ENCODE measurements at places on chromosomes 6 and 20.

DNA sequence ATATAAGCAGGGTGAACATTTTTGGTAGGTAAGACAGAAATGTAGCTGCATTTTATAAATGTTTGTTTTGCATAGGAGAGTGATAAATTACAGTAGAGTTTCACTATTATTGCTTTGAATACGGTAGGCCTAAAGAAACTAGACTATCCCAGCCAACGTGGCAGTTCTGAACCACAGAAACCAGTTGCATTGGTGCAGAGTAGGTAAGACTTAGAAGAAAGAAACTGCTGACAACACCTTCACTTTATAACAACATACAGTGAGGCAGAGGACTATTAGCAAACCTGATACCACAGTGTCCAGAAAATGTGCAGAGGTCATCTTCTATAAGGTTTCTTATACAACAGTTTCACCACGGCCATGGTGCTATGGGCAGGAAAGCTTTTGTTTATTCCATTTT, 566.1 kb downstream of the KIF16B start:
- DNase-seq = no peak

- DNase-seq = no peak
Observed at GRCh38 chr20:53870426-53871315, 199.7 kb downstream of the BCAS1 start.

- DNase-seq = no peak
Observed at GRCh38 chr6:158789115-158789917, 29.9 kb downstream of the EZR start.

GRCh38 chr6:81589465-81590313, 162.8 kb downstream of the TENT5A start:
- no peak for DNase-seq

GRCh38 chr20:54535746-54536145, 60.4 kb downstream of the DOK5 start:
- DNase-seq = no peak

DNA sequence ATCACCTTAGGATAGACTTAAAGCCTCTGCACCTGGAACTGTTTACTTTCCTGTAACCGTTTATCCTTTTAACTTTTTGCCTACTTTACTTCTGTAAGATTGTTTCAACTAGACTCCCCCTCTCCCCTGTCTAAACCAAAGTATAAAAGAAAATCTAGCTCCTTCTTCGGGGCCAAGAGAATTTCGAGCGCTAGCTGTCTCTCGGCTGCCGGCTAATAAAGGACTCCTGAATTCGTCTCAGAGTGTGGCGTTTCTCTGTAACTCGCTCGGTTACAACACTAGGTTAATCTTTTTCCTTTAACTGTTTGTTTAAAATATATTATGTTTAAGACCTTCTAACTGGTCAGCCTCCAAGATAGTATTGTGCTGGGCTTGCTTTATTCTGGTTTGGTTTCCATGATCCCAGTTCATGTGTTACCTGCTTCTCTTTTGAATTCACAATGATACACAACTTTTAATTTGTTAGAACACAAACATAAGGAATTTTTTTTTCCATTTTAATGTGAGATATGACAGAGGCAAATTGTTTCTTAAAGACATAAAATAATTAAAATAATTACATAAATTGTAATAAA, 8.7 kb upstream of the NQO2 start:
- DNase-seq = no peak

DNA sequence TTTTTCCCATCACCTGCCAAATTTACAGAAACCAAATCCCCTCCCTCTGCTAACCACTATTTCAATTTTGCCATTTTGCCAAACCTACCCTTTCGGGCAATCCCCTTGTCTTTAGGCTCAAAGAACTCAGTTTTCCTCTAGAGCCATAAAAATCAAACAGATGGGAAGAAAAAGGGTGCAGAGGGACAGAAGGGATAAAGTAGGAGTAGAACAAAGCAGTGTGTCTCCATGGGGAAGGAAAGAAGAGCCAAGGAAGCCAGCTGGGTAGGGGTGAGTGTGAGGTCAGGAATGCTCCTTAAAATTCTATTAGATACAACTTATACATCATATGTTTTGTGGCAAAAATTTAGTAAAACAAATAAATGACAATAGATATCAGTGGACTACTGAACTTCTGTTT, 316.5 kb downstream of the BTBD9 start:
- no peak for DNase-seq

GRCh38 chr20:50533061-50533460, 22.9 kb downstream of the PTPN1 start:
- no peak for DNase-seq

GRCh38 chr20:10986586-10986985, 312.8 kb upstream of the JAG1 start:
- no peak for DNase-seq

GRCh38 chr20:49880724-49881445, 34.4 kb downstream of the SPATA2 start:
- DNase-seq = no peak

GRCh38 chr6:140269591-140270165, 895.2 kb upstream of the CITED2 start:
- no peak for DNase-seq

DNA sequence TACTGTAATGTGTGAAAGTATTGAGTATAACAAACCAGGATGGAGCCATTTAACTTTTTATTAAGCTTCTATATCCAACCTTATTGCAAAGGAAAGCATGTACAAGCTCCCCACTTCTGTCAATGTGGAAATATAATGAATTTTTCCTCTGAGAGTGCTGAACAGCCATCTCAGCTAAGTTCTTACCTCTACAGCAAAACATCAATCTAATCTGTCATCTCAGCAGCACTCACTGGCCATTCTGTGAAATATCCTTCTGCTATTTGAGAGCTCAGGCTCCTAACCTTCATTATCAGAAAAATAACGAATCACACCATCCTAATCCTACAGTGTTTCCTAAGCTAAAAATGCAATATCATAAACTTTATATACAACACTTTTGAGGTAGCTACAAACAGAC, 194.0 kb upstream of the RNF217 start:
- no peak for DNase-seq

GRCh38 chr20:50855498-50856474, 60.9 kb downstream of the BCAS4 start:
- no peak for DNase-seq

DNA sequence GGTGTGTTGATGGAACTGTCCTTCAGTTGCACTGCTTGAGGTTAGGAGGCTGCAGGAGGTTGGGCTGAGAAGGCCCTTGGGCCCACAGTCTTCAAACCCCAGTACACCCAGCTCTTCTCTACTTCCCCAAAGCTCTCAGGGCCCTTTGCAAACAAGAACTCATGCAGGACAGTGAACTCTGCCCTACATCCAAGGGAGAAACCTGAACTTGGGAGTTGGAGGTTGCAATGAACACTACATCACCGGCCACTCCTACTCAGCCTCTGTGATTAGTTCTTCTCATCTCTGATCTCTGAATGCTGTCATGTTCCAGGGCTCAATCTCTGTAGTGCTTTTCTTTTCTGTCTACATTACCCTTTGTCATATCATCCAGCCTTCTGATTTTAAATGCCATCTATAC, 148.5 kb upstream of the PDE7B start:
- DNase-seq = no peak

DNA sequence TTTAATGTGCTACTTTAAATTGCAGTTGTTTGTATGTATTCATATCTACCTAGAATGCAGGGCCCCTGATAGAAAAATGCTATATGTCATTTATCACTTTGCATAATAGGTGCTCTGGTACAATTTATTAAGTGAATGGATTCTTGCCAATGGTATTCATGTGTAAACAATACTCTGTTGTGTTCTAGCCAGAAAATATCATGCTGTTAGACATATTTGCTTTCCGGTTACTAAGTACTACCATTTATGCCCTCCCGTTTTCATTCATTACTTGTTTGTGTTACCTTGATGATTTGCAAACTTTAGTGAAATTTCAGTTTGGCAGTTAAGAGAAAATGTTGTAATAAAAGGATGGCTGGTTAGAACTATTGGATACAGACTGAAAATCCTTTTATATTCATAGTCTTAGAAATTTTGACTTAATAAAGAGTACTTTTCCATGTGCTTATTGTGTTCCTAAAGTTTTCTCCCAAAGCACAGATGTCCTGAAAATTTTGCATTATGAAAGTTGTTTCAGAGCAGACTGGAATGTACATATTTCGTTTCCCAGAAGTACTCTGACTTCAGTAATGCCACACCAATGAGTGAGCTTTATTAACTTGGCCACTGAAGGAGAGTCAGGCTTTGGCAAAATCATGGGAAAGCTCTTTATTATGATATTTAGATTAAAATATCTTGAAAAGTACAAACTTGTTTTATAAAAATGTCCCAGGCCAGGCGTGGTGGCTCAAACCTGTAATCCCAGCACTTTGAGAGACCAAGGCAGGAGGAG, 31.5 kb downstream of the RPF2 start:
- DNase-seq = no peak

GRCh38 chr6:4932228-4932903, 71.5 kb downstream of the RPP40 start:
- no peak for DNase-seq

DNA sequence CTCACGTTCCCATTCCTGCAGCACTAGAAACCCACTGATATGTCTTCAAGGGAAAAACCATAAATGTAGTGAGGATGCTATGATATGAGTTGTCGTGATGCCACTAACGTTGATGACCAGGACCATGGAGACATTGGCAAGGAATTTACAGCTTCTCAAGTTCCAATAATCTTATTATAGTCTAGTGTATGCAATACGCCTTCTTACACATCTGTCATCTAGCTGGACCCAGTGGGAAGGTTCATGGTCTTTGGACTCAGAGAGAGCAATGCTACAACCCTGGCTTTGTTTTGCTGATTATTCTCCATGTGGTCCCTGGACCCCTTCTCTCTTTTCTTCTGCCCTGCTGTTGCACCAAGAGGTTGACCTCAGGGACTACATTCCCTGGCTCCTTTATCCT, 76.0 kb upstream of the BMP2 start:
- DNase-seq = no peak

DNA sequence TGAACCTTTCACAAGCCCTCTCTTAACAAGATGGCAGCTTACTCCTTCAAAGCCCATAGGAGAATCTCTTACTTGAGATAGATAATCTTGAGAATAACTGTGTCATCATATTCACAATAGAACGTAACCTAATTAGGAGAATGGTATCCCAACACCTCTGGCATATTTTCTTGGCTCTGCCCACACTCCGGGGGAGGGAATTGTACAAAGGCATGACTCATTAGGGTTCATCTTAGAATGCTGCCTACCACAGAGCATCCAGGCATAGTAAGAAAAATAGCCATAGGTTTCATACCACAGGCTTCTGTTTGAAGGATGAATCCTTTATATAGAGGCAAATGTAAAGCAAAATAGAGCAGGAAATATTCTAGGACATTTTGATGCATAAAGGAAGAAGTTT, 1100.6 kb upstream of the CITED2 start:
- DNase-seq = no peak

DNA sequence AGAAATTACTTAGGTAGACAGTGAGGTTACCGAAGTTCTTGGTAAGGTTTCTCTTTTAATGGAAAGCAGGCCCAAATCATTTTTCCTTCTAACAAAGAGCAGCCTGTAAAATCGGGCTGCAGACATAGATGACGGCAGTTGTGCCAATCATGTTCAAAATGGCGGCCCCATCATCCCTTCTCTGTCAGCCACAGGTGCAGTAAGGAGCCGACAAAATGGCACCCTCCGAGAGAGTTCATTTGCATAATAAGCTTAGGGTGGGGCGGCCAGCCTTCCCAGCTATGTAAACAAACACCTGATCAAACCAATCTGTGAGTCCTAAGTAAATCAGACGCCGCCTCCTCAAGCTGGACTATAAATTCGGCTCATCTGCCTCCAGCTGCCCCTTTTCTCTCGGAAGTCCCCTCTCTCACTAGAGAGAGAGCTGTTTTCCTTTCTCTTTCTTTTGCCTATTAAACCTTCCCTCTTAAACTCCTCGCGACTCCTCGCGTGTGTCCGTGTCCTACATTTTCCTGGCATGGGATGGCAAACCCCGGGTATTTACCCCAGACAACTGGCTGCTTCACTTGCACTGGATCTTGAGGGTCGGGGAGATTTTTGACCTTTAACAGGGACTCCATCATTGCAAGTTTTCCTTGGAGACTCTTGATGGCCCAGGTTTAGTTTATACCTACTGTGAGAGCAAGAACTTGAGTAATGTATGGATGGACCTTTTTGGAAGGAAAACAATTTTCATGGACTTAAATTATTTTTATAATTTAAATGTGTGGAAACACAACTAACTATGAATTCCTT, 8.9 kb upstream of the DDR1 start:
- no peak for DNase-seq

- DNase-seq = no peak
Observed at GRCh38 chr20:22574545-22575086, 9.8 kb downstream of the FOXA2 start.

DNA sequence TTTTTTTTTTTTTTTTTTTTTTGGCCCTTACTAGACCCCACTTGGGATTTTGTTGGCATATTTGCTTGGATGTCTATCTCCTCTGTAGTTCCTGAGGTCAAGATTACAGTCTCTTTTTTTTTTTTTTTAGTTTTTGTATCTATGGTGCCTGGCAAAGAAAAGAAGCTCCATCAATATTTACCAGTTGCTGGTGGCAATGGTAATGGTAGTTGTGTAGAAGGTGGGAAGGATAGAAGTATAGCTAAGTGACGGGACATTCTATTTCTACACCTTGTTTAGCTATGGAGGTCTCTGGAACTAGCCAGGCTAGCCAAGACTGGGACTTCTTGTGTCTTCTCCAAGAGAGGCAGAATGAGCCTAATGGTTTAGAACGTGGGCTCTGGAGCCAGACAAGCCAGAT, 42.2 kb upstream of the TNFAIP3 start:
- no peak for DNase-seq

DNA sequence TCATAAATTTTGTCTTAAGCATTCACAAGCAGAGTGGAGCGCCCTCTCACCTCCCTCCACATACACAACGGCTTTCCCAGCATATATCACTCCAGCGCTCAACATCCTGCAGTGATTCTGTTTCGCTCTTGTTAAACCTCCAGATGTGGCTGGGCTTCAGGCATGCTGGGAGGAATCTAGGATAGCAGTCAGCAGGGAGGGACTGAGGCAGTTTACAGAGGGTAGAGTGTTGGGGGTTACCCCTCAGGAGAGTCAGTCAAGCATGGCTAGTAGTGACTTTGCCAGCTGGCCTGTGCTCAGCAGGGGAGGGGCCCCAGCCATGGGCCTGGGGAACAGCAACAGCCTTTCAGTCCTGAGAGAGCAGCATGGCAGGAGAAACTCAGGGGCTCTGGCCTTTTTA, 161.4 kb upstream of the FLRT3 start:
- DNase-seq = peak; percentile 17

DNA sequence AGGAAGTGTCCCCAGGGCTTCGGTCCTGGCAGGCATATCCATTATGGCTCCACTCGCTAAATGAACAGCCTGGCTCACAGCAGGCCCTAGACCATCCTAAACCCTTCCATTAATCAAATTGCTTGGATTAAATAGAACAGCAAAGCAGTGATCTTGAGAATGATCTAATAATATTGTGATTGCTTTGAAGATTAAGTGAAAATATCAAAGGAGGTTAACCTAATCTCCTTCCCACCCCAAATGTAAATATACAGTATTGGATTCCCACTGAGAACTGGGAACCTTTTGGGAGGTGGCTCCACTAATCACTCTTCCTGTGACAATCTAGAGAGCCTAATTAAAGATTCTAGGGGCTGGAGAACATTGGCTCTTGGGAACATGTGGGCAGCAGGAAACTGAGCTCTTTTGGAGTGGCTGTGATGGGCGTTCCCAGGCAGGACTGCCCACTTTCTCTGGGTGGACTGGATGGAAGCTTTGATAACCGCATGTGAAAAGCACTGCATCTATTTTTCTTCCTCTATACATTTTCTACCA, 68.3 kb upstream of the FRMD1 start:
- DNase-seq = no peak

- no peak for DNase-seq
Observed at GRCh38 chr6:125392682-125393081, 90.9 kb upstream of the HDDC2 start.

- DNase-seq = no peak
Observed at GRCh38 chr20:18360635-18361034, 72.3 kb downstream of the ZNF133 start.

Data from renal cortex interstitium (tissue), 15 donors.